Glutamatergic neuron (in vitro differentiated cells): ENCODE measurements at places on chromosomes 7 and 10.

DNA sequence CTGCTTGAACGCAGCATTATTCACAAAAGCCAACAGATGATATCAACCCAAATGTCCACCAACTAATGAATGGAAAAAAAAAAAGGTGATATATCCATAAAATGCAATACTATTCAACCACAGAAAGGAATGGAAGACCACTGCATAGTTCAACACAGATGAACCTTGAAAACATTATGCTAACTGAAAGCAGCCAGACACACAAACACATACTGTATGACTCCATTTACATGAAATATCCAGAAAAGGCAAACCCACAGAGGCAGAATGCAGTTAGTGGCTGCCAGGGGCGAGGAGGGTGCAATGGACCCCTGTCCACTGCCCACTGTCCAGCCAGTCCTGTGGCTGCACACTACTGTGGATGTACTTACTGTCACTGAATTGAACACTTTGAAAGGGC lies 36.6 kb downstream of the KIAA1549 start:
- no peaks in the 10 kb centered on the region for H3K36me3 ChIP-seq
- no peak overlapping the region for H3K27ac ChIP-seq
- DNase-seq = no peak
- H3K4me1 ChIP-seq = peaks cover 17% of the 10 kb centered on the region

GRCh38 chr7:2795906-2796305 lies 48.2 kb downstream of the GNA12 start:
- no peak overlapping the region for H3K27ac ChIP-seq
- peaks cover 19% of the 10 kb centered on the region for H3K36me3 ChIP-seq
- H3K27me3 ChIP-seq = peaks cover 3% of the 10 kb centered on the region
- no peaks in the 10 kb centered on the region for H3K4me1 ChIP-seq

DNA sequence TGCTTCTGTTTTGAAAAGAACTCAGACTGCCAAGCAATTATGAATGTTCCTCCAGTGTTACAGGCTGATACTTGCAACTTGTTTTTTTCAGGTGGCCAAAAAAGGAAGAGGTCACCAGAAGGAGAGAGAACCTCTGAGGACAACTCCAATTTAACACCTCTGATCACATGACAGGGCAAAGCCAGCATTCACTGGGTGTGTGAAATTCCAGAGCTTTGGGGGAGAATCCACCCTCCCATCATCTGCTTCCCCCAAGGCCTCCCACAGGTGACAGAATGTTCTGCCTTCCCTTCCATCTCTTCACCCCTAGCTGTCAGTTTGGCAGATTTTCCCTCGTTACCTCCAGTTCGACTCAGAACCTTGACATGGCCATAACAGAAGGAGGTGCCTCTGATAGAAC lies 39.1 kb downstream of the GOT1 start:
- H3K27me3 ChIP-seq = peaks cover 2% of the 10 kb centered on the region
- no peak overlapping the region for H3K27ac ChIP-seq

GRCh38 chr7:39735903-39736302 lies 112.5 kb downstream of the RALA start:
- peaks cover 19% of the 10 kb centered on the region for H3K4me1 ChIP-seq
- peaks cover 6% of the 10 kb centered on the region for H3K27me3 ChIP-seq
- no peaks in the 10 kb centered on the region for H3K36me3 ChIP-seq
- H3K27ac ChIP-seq = no peak overlapping the region

- peaks cover 21% of the 10 kb centered on the region for H3K4me1 ChIP-seq
- DNase-seq = no peak
- H3K36me3 ChIP-seq = no peaks in the 10 kb centered on the region
These were observed 167.5 kb upstream of the CELF2 start for GRCh38 chr10:10850214-10850613.

DNA sequence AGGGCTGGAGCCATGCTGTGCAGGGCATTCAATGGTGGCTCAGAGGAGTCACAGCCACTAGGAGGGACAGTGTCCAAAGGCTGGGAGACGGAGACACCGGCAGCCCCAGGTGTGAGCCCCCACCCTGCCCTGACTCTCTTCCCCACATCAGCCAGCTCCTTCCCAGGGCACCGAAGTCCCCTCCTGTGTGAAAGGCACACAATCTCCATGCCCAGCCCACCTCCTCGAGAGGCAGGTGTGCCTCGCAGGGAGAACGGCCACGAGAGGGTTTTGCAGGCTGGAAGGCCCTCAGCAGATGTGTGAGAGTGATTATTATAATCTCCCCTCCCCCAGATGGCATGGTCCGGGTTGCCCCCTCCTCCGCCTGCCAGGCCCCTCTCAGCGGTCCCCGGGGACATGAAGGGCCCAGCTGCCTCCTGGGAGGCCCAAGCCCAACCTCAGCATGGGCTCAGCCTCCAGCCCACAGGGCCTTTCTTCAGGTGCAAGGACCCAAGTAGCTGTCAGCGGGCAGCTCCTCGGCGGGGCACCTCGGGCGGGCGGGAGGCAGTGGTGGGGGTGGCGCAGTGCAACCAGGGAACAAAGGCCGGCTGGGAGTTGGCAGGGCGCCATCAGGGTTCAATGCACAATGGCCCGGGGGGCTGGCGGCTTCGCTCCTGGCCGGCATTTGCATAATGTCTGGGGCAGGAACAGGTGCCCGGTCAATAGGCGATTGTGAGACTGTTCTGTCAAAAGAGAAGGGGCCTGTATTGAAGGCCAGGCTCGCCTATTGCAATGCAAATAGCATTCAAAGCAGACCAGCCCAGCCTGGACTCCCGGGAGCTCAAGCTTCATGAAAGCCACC lies 155.3 kb upstream of the ZMIZ1 start:
- H3K4me1 ChIP-seq = peaks cover 7% of the 10 kb centered on the region
- DNase-seq = peak; percentile 54
- H3K36me3 ChIP-seq = no peaks in the 10 kb centered on the region

DNA sequence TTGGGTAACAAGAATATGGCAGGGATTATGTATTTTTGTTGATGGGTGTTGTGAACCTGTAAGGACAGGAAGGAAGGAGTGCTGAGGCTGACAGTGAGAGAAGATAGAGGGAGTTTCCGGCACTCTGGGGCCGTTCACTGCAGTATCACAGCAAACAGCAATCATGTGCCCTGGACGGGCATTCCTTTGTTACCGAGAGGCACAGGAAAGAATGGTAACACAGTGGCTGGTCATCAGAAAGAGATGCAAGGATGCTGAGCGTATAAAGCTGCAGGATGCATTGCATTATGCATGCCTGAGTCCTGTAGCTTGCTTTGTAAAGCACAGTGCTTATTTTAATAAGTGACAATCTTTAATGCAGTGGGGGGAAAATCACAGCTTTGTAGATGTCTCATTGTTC lies 286.8 kb downstream of the RPS24 start:
- no peak overlapping the region for H3K27ac ChIP-seq
- no peak overlapping the region for H3K4me3 ChIP-seq
- peaks cover 5% of the 10 kb centered on the region for H3K27me3 ChIP-seq
- H3K36me3 ChIP-seq = peaks cover 2% of the 10 kb centered on the region
- no peak for DNase-seq
- H3K4me1 ChIP-seq = no peaks in the 10 kb centered on the region

DNA sequence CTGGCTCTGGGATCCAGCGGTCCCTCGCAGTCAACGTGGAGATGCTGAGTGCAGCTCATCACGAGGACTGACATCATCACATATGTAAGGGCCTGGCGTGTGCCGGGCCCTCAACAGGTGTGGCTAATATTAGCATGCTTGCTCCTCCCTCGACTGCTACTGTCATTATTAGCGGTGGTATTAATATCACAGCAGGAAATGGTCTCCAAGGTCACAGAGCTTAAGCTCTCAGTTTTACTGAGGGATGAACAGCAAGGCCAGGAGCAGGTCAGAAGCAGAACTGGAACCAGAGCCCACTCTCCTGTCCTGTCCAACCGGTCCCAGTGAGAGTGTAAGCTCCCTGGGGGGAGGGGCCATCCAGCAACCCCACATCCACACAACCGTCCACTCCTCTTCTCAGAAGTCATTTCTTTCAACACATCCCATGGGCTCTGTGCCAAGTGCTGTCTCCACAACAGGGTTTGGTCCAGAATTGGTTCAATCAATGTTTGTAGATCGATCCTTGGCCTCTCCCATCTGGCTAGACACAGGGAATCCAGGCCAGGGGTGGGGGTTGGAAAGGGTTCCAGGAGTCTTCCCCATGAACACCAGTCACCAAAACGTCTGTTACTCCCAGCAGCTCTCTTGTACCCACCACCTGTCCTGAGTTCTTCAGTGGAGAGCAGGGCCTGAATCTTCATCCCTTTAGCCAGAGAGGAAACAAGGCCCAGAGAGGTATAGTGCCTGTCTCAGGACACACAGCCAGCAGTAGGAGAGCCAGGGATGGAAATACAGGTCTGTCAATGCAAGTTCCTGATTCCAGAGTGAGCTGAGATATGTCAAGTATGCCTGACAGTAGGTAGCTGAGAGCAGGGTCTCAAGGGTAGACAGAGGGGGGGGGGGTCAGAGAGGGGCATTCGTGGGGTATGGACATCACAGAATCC lies 45.3 kb upstream of the ZMIZ1 start:
- H3K27ac ChIP-seq = peak overlapping the region; percentile 43
- no peak overlapping the region for H3K4me3 ChIP-seq
- peaks cover 20% of the 10 kb centered on the region for H3K4me1 ChIP-seq
- no peaks in the 10 kb centered on the region for H3K36me3 ChIP-seq

DNA sequence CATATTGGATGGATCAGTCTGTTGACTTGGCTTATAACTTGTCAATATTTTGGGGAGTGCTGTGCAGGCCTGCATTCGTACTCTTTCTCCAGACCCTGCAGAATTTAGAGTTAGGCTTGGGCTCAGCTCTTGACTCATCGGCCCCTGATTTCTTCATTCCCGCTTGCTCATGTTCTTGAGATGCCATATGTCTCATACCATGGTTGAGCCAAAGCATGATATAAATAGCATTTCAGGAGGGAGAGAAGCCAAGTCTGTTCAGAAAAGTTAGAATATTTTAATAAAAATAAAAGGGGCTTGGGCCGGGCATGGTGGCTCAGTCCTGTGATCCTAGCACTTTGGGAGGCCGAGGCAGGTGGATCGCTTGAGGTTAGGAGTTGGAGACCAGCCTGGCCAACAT lies 898.1 kb downstream of the TYW1 start:
- no peaks in the 10 kb centered on the region for H3K4me1 ChIP-seq
- DNase-seq = no peak
- H3K4me3 ChIP-seq = no peak overlapping the region
- peaks cover 13% of the 10 kb centered on the region for H3K36me3 ChIP-seq
- H3K27me3 ChIP-seq = peaks cover 5% of the 10 kb centered on the region

DNA sequence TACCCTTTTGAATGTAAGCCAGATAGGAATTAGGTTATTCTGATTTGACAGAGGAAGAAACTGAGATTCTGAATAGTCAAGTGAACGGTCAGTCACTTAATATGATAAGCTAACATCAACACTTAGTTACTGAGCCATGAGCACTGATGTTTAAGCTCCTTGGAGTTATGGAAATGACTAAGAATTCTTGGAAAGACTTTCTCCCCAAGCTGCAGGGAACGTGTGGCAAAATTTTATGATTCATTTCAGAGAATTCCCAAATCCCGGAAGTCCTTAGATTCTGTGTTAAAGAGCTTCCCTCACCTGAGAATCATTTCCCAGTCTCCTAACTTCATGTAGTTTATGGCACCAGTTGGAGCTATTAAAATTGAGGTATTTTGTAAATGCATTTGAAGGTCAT lies 330.9 kb downstream of the XPNPEP1 start:
- H3K27me3 ChIP-seq = no peaks in the 10 kb centered on the region
- H3K36me3 ChIP-seq = no peaks in the 10 kb centered on the region
- H3K4me1 ChIP-seq = no peaks in the 10 kb centered on the region
- no peak overlapping the region for H3K27ac ChIP-seq
- no peak overlapping the region for H3K4me3 ChIP-seq
- DNase-seq = no peak

GRCh38 chr10:17609523-17610079 lies 7.6 kb downstream of the HACD1 start:
- no peak for DNase-seq
- no peak overlapping the region for H3K27ac ChIP-seq
- no peaks in the 10 kb centered on the region for H3K4me1 ChIP-seq
- H3K4me3 ChIP-seq = no peak overlapping the region
- H3K36me3 ChIP-seq = no peaks in the 10 kb centered on the region

- H3K27ac ChIP-seq = no peak overlapping the region
- no peaks in the 10 kb centered on the region for H3K36me3 ChIP-seq
- H3K27me3 ChIP-seq = no peaks in the 10 kb centered on the region
These were observed 830.4 kb upstream of the COBL start for GRCh38 chr7:52146871-52147634.

- DNase-seq = peak; percentile 79
- peak within 1 kb of the TSS; percentile 94 for H3K27ac ChIP-seq
- H3K4me3 ChIP-seq = peak within 1 kb of the TSS; percentile 94
- H3K4me1 ChIP-seq = peaks cover 17% of the 10 kb centered on the region
These were observed at the start of gene CNTNAP2 for GRCh38 chr7:146116521-146117222. Gene CNTNAP2, plus strand, starts transcription at chr7:146116801. Its CDS starts 76 bp downstream, at chr7:146116877.

GRCh38 chr7:128959296-128959695 lies 21.6 kb downstream of the IRF5 start:
- no peaks in the 10 kb centered on the region for H3K4me1 ChIP-seq
- no peak overlapping the region for H3K4me3 ChIP-seq
- peaks cover 5% of the 10 kb centered on the region for H3K36me3 ChIP-seq

- peaks cover 26% of the 10 kb centered on the region for H3K4me1 ChIP-seq
- no peak for DNase-seq
- no peak overlapping the region for H3K4me3 ChIP-seq
- no peaks in the 10 kb centered on the region for H3K27me3 ChIP-seq
- H3K36me3 ChIP-seq = no peaks in the 10 kb centered on the region
These were observed 128.9 kb downstream of the NRCAM start for GRCh38 chr7:108327353-108327752.

DNA sequence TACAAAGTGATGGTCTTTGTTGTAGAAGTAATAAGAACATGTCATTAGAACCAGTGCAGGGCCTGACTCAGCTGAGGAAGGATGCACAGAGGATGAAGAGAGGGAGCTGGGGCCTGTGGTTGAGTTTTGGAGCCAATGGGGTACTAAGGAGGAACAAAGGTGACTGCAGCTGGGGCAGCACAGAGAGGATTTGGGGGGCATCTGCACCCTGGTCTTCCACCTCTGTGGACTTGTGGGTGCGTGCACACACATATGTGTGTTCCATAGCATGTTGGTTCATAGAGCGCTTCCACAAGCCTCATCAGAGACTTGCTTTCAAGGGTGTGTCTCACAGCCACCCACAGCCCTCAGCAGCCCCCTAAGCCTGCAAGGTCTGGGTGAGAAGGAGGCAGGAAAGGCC lies 650.3 kb upstream of the MGMT start:
- no peaks in the 10 kb centered on the region for H3K36me3 ChIP-seq
- H3K27ac ChIP-seq = no peak overlapping the region
- H3K27me3 ChIP-seq = no peaks in the 10 kb centered on the region
- no peak overlapping the region for H3K4me3 ChIP-seq

DNA sequence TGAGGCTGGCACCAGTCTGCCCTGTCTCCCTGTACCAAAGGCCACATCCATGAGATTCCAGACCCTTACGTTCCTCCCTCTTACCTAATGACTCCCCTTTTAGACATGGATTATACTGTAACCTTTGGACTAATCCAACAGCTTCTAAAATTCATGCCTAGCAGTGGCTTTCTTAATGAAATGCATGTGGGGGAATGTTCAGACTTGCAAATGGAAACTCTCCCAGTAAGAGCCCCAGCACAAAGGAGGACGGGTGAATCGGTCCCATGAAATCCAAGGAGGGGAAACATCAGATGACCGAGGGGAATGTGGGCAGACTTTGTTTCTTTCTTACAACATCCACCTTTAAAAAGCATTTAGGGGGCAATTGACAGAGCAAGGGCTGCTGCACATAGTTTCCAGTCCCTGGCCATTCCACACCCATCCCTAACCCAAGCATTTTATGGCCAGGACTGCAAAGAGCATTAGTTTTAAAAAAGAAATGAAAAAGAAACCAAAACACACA lies 71.5 kb downstream of the COL13A1 start:
- H3K27me3 ChIP-seq = peaks cover 19% of the 10 kb centered on the region
- H3K27ac ChIP-seq = no peak overlapping the region
- peaks cover 7% of the 10 kb centered on the region for H3K36me3 ChIP-seq
- no peak for DNase-seq
- H3K4me1 ChIP-seq = peaks cover 26% of the 10 kb centered on the region
- no peak overlapping the region for H3K4me3 ChIP-seq
